ENCODE measurements at places on chromosomes 7 and 10. TPM values are rescaled to one million over a fixed set of nuclear protein-coding genes. Genes with fewer than 3 reads are reported as not detected.

DNA sequence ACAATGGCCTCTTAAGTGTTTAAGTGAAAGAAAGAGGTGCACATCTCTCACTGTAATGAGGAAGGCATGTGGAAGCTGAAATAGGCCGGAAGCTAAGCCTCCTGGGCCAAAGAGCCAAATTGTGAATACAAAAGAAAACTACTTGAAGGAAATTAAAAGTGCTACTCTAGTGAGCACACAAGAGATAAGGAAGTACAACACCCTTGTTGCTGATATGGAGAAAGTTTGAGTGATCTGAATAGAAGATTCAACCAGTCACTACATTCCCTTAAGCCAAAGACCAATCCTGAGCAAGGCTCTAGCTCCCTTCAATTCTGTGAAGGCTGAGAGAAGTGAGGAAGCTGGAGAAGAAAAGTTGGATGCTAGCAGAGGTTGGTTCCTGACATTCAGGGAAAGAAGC, 8.2 kb downstream of the DKK1 start:
- DNase-seq = no peak

DNA sequence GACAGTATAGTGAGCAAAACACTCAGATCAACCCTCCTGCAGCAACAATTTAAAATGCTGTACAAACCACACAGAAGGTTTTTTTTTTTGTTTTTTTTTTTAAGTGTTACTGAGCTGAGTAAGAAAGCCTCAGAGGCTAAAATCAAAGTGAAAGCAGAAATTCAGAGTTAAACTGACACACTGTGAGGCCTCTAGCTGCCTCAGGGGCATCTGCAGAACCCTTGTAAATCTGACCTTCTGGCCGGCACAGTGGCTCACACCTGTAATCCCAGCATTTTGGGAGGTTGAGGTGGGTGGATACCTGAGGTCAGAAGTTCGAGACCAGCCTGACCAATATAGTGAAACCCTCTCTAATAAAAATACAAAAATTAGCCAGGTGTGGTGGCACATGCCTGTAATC, 7.4 kb upstream of the GNA12 start:
- DNase-seq = no peak

MARVELD1 gene
- 57.5 TPM for total RNA-seq

DNA sequence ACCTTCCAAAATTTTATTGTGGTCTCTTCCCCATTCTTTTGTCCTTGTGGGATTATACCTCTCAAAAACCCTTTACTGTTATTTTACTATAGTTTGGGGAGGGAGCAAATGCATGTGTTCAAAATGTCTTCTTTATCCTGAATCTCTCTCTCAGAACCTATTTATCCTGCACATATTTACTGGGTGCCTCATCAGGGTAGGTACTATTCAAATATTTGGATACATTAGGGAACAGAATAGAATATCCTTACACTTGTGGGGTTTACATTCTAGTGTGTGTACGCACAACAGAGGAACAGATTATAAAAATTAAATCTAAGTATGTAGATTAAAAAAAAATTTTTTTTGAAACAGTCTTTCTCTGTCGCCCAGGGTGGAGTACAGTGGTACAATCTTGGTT, 48.6 kb downstream of the SCD start:
- DNase-seq = no peak

DNA sequence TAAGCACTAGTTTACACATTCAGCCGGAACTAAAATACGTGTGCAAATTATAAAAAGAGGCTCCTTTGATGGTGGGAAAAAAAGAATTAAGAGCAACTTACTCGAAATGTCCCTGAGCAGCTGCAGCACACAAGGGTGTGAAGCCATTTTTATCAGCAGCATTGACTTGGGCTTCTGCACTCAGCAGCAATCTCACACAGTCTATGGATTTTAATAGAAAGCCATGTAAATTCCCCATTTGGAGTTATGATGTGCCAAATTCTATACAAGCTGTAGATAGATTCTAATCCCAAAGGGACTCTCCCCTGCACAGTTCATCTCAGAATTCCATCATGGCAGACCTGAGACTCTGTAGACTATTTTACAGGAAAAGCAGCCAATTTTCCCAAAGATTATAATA, 90.5 kb downstream of the CTTNBP2 start:
- no peak for DNase-seq

OR2F1 gene
- 0.72 TPM for total RNA-seq

GRCh38 chr10:116882639-116883038, 33.3 kb downstream of the ENO4 start:
- DNase-seq = no peak

DNA sequence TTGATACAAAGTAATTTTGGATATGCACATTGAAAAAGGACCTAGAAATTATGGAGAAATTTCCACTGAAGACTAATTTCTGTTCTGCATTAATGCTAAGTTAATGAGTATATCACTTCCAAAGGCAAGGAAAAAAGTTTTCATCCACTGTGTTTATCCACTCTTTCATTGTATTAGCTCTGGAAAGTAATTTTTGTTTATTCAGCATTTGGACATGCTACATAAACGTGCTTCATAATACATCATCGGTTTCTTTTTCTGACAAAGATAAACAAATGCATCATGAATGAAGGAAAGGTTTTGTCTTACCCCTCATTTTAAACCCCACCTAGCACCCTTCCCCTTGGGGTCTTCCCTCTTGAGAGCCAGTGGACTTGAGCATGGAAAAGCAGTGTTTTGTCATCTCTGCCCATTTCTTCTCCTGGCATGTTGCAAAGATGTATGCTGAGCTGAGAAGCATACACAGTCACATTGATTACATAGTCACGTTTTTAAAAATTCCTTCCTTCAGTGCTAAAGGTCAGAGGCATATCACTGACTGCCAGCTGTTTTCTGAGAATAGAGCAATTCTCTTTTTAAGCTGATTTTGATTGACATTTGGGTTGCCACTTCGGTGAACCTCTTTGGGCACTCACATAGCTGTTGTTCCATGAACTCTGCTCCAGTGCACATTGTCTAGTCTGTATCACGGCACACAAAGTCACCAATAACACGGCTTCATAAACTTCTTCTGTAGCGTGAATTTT, 65.9 kb upstream of the C7orf33 start:
- no peak for DNase-seq

- DNase-seq = peak; percentile 94
Measured at GRCh38 chr7:100896732-100897608, 1.3 kb upstream of the ACHE start.

DNA sequence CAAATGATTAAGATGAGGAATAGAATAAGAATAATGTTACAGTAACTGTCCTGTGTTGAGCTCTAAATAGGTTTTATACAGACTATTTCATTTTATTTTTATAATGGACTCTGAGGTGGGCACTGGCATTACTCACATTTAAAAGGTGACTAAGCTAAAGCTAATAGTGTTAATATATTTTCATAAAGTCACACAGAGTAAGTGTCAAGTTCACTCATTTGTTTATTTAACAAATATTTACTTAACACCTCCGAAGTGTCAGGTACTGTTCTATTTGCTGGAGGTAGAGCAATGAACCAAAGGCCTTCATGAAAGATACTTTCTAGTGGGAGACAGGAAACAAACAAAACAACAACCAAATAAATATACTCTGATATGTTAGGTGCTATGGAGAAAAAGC, 44.0 kb downstream of the ASB4 start:
- DNase-seq = no peak

CUZD1 gene
- 0.59 TPM for total RNA-seq

NDUFB2 gene
- total RNA-seq = 56.5 TPM

DNA sequence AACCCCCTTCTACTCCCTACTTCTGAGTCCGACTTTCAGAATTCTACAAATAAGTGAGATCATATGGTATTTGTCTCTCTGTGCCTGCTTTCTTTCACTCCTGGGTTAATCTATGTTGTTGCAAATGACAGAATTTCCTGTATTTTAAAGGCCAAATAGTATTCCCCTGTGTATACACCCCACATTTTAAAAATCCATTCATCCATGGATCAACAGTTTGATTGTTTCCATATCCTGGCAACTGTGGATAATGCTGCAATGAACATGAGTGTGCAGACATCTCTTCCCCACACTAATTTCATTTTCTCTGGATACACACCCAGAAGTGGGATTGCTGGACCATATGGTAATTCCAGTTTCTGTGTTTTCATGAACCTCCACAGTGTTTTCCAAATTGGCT, 225.8 kb upstream of the TCERG1L start:
- no peak for DNase-seq

DNA sequence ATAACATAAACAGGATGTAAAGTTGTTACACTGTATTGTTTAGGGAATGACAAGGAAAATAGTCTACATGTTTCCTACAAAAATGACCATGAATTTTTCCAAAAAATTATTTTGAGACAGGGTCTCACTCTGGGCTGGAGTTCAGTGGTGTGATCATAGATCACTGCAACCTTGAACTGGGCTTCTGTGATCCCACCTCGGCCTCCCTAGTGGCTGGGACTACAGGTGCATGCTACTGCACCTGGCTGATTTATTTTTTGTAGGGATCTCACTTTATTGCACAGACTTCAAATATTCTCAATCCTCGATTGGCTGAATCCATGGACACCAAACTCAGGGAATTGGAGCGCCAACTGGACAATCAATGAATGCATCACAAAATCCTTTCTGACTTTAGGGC, 6.6 kb downstream of the CHCHD2 start:
- no peak for DNase-seq

TSPAN14 gene
- total RNA-seq = 23.9 TPM

DNA sequence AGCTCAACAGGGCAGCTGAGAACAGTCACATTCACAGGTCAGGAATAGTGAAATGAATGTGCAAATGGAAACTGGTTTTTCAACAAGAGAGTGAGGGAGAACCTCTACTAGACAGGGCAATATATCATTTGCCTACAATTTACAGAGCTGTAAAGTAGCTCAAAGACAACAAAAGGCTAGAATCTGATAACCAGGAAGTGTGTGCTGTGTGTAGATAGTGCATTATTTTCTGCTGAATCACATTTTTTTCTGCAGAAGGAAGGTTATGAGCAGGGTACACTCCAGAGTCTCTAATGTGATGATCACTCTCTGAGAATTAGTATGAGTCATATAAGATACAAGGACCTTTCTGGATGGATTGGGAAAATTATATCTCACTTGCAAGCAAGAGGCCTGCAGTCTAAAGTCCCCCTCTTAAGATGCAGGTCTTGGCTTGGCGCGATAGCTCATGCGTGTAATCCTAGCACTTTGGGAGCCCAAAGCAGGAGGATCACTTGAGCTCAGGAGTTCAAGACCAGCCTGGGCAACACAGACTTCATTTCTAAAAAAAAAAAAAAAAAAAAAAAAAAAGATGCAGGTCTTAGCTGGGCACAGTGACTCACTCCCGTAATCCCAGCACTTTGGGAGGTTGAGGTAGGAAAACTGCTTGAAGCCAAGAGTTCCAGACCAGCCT, 59.9 kb upstream of the COBL start:
- DNase-seq = no peak

CYP2E1 gene
- total RNA-seq = 1.8 TPM

Measured in osteoblast (primary cell).